Liver (tissue), 10 donors: ENCODE measurements at places on chromosomes 7 and 10.

- DNase-seq = no peak
Observed at GRCh38 chr10:1645896-1646295, 91.4 kb downstream of the ADARB2 start.

DNA sequence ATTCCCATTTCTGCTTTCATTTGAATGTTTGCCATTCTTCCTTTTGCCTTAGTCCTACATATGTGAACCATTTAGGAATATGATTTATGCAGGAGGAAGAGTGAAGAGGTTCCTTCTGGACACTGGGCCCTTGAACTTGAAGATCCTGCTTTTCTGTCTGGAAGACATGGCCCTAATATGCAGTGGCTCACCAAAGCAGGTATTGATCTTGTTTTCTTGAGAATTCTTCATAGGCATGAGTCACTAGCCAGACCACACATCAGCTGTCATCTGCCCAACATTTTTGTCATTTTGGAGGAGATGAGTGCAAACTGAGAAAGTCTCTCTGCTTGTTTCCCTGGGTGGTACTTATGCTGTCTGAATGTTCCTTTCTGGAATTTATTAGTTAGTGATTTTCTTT, 382.6 kb downstream of the LRMDA start:
- DNase-seq = no peak

- DNase-seq = peak; percentile 94
Observed at GRCh38 chr7:100469227-100470044, 5.4 kb upstream of the SPACDR start.

DNA sequence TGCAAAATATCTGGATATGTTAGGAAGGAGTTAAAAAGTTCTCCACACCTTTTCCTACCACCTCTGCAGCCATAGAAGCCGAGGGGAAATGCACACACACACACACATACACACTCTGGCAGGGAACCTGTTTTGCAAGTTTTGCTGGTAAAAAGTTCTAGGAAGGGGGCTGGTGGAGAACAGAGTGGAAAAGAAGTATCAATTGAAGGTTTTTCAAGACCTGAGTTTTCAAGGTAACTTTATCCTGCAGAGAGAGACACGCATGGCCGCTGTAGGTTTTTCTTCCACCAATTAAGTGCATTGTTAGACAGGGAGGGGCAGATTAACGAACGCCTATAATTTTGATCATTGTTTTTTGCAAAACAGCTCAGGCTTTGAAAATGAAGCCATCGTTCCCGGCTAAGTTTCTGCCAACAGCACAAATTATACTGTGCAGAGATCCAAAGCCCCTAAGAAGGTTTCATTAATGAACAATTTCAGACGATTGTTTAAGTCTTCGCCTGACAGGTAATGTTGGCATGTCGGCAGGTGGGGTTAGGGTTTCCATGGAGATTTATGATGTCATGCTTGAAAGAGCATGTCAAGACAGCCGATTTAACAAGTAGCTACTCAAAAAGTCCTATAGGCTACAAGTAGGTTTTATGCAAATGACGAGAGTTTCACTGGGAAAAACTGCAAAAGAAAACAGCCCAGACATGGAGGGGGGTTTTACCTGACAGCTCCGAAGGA, 29.7 kb downstream of the KIAA1217 start:
- DNase-seq = no peak

GRCh38 chr10:79346388-79347225, 662 bp upstream of the PPIF start:
- DNase-seq = peak; percentile 34
